ENCODE measurements at places on chromosomes 6 and 20. TPM values are rescaled to one million over a fixed set of nuclear protein-coding genes. Genes with fewer than 3 reads are reported as not detected.

Gene CLDN20
- 3.3 TPM for polyA plus RNA-seq

Gene NRSN1
- polyA plus RNA-seq = 1.1 TPM

Gene RING1
- polyA plus RNA-seq = 53.4 TPM

Gene BMP5
- polyA plus RNA-seq = 3.8 TPM

Gene RPS6KA2
- polyA plus RNA-seq = 29.2 TPM

Gene EYA4
- polyA plus RNA-seq = 15.3 TPM

Gene IFT52
- polyA plus RNA-seq = 70.9 TPM

Gene OR12D3
- not detected for polyA plus RNA-seq

Gene C20orf202
- 0.43 TPM for polyA plus RNA-seq

Gene MAN1A1
- polyA plus RNA-seq = 89.9 TPM

Gene OPRM1
- 0.08 TPM for polyA plus RNA-seq

Gene KDM1B
- polyA plus RNA-seq = 20.9 TPM

Gene NHLRC1
- 1.9 TPM for polyA plus RNA-seq

Gene ULBP2
- 0.88 TPM for polyA plus RNA-seq

Gene PDYN
- polyA plus RNA-seq = 0.52 TPM

Gene EFCAB8
- 0.55 TPM for polyA plus RNA-seq

Gene KCNK5
- polyA plus RNA-seq = 9.6 TPM

Gene SLC22A1
- 1.5 TPM for polyA plus RNA-seq

Gene MSH5
- polyA plus RNA-seq = 62.2 TPM

Gene SLC35D3
- not detected for polyA plus RNA-seq

Gene ZSCAN12
- polyA plus RNA-seq = 17.0 TPM

Gene RSPO3
- 26.7 TPM for polyA plus RNA-seq

Gene ZBTB46
- 16.7 TPM for polyA plus RNA-seq
